ENCODE measurements at places on chromosomes 6 and 20.

DNA sequence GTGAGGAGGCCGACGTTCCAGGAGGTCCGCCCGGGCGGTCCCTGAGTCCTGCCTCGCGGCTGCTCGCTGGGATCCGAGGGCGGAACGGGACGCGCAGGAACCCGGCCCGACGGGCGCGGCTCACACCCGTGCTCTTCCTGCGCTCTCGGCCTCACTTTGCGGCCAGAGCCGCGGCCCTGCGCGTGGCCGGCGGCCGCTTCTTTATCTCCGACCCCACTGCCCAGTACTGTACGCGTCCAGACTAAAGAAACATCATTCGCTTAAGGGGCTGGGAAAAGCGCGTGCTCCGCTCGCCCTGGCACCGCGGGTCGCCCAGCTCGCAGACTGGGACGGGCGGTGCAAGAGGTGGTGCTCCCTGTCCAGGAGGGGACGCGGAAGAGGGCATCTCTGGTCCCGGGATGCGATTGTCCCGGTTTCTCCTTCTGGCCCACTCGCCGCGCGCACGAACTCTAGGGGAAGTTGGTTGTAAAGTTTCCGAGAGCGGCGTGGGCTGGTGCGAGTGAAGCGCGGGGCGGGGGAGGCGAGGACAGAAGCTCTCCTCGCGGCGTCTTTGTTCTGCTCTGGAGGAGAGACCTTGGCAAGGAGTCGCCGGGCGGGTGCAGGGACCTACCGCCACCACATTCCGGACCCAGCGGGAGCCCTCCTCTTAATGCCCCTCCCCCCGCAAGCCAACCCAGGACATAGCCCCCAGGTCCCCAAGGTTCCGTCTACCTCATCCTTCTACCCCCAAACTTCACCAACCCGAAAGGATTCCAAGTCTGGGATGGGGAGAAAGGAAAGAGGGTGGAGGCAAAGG, 71.0 kb downstream of the SOX4 start:
- DNase-seq = no peak

- no peak for DNase-seq
Observed at GRCh38 chr6:30700340-30700739, 9.6 kb upstream of the NRM start.

- no peak for DNase-seq
Observed at GRCh38 chr6:42140756-42141602, 1.4 kb downstream of the C6orf132 start.

GRCh38 chr6:39430871-39431523, 108.5 kb upstream of the KCNK16 start:
- no peak for DNase-seq

GRCh38 chr6:16576451-16577368, 184.6 kb downstream of the ATXN1 start:
- DNase-seq = no peak

- no peak for DNase-seq
Observed at GRCh38 chr6:113050979-113051378, 703.8 kb downstream of the RFPL4B start.

DNA sequence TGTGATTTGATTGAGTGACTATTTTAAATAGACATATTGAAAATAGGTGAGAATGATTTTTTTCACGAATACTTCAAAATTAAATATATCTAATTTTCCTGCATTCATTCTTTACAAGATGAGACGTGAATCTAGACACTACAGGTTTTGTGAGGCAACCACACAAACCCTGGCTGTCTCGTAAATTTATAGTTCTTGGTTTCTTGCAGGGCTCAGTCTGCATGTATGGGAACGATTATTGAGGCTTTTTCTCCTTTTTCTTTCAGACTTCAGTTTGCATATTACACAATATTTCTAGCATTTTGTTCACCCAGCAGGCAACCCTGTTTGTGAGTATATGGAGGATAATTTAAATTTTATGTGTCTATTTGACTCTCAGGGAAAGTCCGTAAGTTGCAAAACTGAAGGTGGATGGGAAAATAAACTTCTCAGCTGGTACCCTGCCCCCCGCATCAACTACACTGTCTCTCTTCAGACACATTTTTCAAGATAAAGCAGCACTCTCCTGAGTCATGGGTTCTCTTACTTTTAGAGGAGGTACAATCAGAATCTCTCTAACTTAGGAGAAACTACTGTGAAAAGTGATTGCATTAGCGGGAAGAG, 1349.3 kb downstream of the GRIK2 start:
- DNase-seq = no peak

GRCh38 chr6:95593025-95593424, 15.7 kb downstream of the MANEA start:
- no peak for DNase-seq

GRCh38 chr20:37501940-37502339, 19.1 kb upstream of the NNAT start:
- no peak for DNase-seq

GRCh38 chr20:61185841-61186601, 66.0 kb upstream of the CDH4 start:
- DNase-seq = no peak

Measured in activated CD8-positive, alpha-beta T cell treated with anti-CD3 and anti-CD28 coated beads, Interleukin-2, amount 10 ng/mL, durations not matched to agents 7 days and 5 days (primary cell).